ENCODE measurements at places on chromosomes 7 and 10.

GRCh38 chr10:50369931-50370330 lies 118.6 kb upstream of the ASAH2 start:
- no peak for DNase-seq

- DNase-seq, result no peak
These were observed 61.1 kb upstream of the EZH2 start for GRCh38 chr7:148944935-148945934.

DNA sequence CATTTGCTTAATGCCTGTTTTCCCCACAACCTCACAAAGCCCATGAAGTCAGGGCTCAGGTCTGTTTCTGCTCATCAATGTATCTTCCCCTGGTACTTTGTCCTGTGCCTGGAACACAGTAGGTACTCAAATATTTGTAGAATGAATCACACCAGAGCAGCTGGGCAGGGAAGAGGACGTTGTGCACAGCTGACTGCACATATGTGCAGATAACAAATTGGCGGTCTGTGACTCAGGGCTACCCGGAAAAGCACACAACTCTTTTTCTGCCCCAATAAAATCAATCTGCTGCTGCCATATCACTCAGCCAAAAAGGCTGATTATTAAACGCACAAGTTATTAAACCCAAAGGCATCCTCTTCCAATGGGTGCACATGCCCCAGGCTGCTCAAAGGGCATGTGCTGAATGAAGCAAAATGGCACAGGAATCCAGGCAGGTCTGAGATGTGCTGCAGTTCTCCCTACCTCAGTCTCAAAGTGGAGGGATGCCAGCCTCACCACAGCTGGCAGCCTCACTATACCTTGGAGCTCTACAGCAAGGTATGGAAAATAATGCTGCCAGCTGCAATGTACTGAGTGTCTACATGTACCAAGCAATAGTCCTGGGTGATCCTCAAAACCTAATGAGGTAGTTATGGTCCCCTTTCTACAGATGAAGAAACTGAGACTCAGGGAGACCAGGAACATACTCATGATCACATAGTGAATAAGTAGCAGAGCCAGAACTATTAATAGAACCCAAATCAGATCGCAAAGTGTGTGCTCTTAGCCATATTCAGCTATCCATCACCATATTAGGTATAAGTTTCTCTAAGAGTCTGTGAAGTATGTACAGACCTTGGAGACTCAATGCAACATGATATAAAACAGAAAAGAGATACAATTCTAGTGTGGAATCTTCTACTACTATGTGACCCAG lies 43.4 kb downstream of the SORBS1 start:
- DNase-seq, result peak; percentile 23

GRCh38 chr7:2608921-2609411 lies 22.8 kb upstream of the TTYH3 start:
- DNase-seq, result no peak

- no peak for DNase-seq
These were observed 1126.8 kb upstream of the PHF14 start for GRCh38 chr7:9846902-9847301.

DNA sequence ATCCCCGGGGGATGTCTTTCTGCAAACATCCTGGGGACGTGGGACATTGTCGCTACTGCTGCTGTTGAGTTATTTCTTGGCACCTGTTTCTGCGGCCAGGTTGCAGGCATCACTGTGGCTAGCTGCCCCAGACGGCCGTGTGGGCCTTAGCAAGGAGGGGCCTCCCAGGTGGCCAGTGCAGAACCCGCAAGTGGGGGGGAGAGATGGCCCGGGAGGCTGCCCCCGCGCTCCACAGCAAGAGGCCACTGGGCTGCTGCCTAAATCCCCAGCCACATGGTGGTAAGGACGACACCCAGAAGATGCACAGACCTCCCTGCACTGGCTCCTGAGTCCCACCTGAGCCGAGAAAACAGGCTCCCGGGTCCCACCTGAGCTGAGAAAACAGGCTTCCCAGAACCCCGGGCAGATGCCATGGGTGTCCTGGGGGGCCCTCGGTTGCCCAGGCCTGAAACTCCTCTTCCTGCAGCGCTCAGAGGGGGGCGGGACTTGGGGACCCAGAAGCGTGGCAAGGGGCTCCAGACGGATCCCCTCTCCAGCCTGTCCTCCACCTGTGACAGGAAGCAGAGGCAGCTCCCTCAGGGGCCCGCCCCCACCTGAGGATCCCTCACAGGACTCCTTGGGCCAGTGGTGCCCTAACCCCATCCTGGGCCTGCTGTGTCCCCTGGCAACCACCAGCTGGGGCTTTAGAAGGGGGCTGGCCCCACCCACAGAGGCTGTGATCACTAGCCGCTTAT lies 952 bp upstream of the MAFK start:
- DNase-seq, result no peak

- no peak for DNase-seq
These were observed 153.7 kb upstream of the NPVF start for GRCh38 chr7:25381818-25382589.

- DNase-seq, result no peak
These were observed 48.5 kb upstream of the OSBPL3 start for GRCh38 chr7:25028370-25029021.

- no peak for DNase-seq
These were observed 9.7 kb upstream of the GDF10 start for GRCh38 chr10:47290338-47290737.

DNA sequence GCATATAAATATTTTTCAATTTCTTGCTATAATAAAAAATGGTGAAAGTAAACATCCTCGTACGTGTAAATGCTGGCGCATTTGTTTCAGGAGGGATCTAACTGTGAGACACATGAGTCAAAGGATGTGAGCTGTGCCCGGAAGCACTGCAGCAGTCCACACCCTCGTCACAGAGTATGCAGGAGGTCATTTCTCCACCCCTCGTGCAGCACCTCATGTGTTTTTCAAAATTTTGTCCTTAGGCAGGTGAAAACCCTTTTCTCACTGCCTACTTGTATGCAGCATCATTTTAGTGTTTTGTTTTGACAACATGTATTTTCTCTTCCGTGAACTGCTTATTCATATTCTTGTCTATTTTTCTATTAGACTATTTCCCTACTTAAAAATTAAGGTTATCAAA lies 162.7 kb downstream of the AVL9 start:
- DNase-seq, result no peak

GRCh38 chr7:68394131-68394530 lies 1204.1 kb upstream of the AUTS2 start:
- DNase-seq, result no peak

- DNase-seq, result no peak
These were observed 100.2 kb downstream of the ATXN7L1 start for GRCh38 chr7:105776068-105776790.

GRCh38 chr7:155597753-155598140 lies 46.7 kb upstream of the RBM33 start:
- DNase-seq, result no peak

DNA sequence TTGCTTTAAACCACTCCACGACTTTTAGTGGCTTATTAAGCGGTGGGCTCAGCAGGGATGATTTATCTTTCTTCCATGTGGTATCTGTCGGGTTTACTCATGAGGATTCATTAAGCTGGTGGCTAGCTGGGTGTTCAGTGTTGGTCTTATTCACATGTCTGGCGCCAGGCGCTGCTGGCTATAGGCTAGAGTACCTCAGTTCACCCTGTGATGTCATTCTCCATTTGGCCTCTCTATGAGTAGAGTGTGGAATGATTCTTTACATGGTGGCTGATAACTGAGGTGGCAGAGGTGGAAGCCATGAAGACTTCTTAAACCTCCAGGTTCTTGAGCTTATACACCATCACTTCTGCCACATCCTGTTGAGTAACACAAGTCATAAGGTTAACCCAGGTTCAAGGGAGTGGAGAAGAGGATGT lies 115.4 kb downstream of the MLLT10 start:
- DNase-seq, result no peak

GRCh38 chr10:8085251-8085650 lies 30.8 kb downstream of the GATA3 start:
- DNase-seq, result no peak

GRCh38 chr10:94006591-94007550 lies 13.1 kb downstream of the PLCE1 start:
- DNase-seq, result no peak

DNA sequence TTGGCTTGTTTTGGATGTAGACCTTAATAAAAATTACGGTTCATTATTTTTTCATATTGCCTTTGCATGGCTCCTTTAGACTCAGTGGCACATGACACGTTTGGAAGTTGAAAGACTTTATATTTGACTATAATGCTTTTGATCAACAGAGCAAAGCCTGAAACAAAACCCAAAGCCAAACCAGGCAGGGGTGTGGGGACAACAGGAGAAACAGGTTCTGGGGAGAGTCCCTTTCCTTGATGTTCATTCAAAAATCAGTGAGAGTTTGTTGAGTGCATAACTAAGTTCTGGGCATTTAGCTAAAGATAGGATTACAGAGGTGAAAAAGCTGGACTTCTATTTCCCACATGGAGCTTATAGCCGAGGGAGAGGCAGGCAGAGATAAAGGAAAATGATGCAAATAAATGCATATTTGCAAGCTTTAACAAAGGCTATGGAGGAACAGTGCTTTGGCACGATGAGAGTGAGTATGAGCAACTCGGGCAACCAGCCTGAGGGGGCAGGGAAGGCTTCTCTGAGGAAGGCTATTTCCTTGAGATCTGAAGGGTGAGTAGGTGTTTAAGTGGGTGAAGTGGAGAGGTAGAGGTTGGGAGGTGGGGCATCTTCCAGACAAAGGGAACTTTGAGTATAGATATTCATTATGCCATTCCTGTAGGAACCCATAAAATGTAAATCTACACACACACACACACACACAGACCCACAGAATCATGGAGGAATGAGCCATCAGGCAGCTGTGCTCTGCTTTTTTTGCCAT lies 34.5 kb upstream of the PDZD8 start:
- DNase-seq, result no peak

DNA sequence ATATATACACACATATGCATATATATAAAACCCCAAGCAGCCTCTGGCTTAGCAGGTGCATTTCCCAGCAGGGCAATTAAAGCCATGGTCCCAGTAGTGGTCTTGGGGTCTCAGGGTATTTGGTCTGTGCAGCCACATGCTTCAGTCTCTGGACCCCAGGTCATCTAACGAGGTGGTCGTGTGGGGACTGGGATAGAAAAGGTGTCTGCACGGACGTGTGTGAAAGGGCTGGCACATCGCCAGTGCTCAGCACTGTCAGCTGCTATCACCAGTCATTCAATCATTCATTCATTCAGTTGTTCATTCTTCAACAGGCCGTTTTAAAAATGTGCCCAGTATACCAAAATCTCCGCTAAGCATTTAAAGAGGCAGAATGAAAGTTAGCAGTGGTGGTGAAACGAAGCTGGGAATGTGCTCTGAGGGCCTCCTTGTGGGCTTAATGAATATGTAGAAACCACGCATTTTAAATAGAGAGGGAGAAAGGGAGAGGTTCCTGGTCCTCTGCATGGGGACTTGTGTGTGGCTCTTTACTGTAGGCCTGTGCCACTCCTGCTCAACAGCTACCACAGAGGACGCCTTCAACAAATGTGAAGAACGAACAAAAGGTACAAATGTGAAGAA lies 170.4 kb downstream of the EGFR start:
- DNase-seq, result no peak

GRCh38 chr7:87512906-87513305 lies 37.4 kb upstream of the ABCB4 start:
- no peak for DNase-seq

GRCh38 chr10:3072641-3073360 lies 5.5 kb downstream of the PFKP start:
- DNase-seq, result no peak

GRCh38 chr10:75094465-75094864 lies 17.0 kb upstream of the SAMD8 start:
- DNase-seq, result no peak

- DNase-seq, result no peak
These were observed 24.8 kb downstream of the OIT3 start for GRCh38 chr10:72918352-72918751.

- no peak for DNase-seq
These were observed 17.5 kb downstream of the CREB3L2 start for GRCh38 chr7:137984181-137985041.

- no peak for DNase-seq
These were observed 219.6 kb downstream of the ELFN1 start for GRCh38 chr7:1889556-1890181.

- DNase-seq, result no peak
These were observed 142.1 kb downstream of the GRID1 start for GRCh38 chr10:86224354-86225102.

- no peak for DNase-seq
These were observed 349.8 kb downstream of the TCERG1L start for GRCh38 chr10:130961506-130962239.

DNA sequence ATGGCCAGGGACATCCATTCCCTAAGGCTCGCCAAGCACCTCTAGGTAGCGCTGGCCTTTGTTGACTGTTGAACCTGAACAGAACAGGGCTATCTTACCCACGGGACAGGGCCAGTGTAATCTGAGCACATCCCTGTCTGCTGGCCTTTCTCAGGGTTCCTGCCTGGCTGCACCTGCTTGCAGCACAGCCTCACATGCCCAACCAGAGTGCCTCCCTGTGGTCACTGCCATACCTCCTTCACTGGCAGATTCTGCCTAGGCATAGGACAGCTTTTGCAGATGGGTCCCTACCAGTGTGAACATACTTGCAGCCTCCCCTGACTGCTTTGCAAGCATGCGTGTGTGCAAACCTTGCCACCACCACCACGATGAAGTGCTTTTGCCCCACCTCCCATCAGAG lies 15.8 kb upstream of the LIPN start:
- no peak for DNase-seq

DNA sequence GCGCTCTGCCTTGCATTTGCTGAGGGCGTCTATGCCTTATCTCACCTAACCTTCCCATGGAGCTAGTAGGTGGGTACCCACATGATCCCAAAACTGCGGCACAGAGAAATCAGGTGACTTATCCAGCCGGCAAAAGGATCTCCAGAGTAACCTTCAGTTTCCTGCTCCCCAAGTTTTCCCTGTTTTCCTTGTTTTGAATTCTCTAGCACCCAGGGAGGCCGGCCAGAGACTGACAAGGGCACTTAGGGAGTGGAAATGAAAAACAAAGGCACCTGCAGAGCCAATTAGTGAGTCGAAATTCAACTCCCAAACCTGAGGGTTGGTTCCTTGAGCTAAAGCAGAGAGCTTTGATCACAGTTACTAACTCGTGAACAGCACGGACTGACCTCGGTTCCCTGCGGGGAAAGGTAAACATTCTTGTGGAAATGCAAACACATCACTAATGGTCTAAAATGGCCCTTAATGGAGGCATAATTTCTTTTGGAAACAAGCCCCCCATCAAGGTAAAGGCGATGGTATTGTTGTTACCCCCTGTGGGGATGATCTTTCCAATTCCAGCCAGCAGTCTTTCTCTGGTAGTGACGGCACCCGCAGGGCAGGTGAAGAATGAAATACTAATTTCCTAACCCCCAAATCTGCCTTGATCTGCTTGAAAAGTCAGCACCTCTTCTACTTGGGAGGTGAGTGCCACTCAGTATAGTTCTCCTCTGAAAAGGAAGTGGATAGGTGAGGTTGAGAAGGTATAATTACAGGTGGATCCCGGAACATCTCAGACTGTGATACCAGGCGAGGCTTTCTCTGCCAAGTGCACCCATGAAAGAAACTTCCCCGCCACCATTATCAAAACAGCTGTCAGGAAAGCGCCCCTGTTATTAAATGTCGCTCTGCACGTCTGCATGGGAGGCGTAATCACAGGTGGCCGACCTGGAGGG lies 365.6 kb upstream of the AUTS2 start:
- DNase-seq, result no peak

Measured in occipital lobe (tissue), 3 donors.